H4 (cell line): ENCODE measurements at places on chromosomes 1 and 21. TPM values are rescaled to one million over a fixed set of nuclear protein-coding genes. Genes with fewer than 3 reads are reported as not detected.

DNA sequence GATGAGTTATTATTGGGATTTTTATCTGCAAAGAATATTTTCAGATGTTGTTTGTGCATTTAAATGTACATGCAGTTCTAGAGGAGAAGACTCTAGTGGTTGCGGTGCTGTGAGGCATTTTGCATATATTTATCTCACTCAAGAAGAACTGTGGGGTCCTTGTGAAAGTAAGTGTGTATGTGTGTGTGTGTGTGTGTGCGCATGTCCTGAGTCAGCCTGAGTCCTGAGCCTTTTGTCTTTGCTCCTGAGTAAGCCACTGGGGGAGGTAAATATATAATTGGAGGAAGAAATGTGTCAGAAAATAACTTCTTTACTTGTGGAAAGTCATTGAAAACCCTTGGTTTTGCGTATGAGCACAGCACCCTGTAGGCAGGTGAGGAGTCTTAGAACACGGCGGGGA, 55.6 kb upstream of the CD34 start:
- DNase-seq: no peak

- DNase-seq: no peak
Observed at GRCh38 chr1:170660871-170661645, 2.9 kb upstream of the PRRX1 start.

GRCh38 chr1:231885209-231885854, 258.7 kb downstream of the DISC1 start:
- peak; percentile 43 for DNase-seq

GRCh38 chr21:16855164-16855667, 657.6 kb upstream of the CXADR start:
- DNase-seq: no peak

DNA sequence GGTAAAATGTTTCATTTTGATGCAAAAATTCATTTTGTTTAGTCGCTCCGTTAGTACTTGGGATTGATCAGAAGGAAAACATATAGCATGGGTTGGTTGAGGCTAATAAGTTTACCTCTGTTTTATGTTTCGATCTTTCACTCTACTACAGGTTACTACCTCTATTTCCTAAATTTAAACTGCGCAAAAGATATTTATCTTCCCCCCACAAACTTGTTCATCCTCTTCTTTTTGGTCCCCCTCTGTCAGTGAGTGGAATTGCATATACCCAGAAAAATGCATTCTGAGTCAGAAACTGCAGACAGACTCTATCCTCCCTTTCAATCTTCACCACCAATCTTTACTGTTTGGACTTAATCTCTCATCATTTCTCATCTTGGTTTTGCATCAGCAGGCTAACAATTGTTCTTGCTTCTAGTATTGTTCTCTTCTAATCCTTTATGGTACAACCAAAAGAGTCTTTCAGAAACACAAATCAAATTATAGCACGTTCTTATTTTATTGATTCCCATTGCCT, 316.0 kb upstream of the ADGRL4 start:
- DNase-seq: no peak

DNA sequence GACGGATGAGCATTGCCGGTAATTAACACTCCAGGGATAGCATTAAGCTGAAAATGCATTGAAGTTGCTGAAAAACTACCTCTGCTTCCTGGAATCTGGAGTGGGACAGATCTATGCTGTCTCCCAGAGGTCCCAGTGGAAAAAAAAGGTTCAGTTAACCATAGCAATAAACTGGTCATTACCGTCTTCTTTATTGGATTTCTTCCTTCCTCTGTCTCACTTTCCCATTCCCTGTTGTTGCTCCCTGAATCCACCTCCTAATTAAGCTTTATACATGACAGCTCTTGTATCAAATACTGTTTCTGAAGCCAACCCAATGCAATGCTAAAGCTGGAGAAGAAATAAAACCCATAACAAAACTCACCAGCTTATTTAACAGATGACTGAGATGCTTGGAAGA, 1805.9 kb downstream of the NCAM2 start:
- DNase-seq: no peak

- peak; percentile 82 for DNase-seq
Observed at GRCh38 chr1:59020151-59020997, 236.5 kb upstream of the JUN start.

GRCh38 chr1:145720556-145720877, 1.2 kb downstream of the CD160 start:
- peak; percentile 58 for DNase-seq

DNA sequence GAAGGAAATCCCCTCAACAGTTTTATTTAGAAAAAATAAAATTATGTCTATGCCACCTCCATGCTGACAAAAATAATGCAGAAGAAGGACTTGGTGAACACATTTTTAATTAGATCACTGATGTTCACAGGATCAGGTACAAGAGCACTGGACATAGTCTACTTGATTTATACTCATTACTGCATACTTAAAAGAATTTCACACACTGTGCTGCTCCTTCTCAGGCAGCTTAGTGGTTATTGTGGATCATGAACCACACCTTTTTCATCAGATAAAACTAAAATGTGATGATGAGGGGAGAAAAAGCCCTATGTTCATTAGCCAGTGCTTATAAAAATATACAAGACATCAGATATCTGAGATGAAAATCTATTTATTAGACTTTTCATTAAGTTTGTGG, 103.3 kb upstream of the DPH5 start:
- DNase-seq: no peak

- peak; percentile 25 for DNase-seq
Observed at GRCh38 chr1:89465201-89465600, 59.4 kb upstream of the LRRC8B start.

GRCh38 chr1:248825573-248825908, 174 bp downstream of the SH3BP5L start:
- DNase-seq: no peak

- DNase-seq: no peak
Observed at GRCh38 chr1:15808955-15809354, 1.5 kb upstream of the UQCRHL start.

DNA sequence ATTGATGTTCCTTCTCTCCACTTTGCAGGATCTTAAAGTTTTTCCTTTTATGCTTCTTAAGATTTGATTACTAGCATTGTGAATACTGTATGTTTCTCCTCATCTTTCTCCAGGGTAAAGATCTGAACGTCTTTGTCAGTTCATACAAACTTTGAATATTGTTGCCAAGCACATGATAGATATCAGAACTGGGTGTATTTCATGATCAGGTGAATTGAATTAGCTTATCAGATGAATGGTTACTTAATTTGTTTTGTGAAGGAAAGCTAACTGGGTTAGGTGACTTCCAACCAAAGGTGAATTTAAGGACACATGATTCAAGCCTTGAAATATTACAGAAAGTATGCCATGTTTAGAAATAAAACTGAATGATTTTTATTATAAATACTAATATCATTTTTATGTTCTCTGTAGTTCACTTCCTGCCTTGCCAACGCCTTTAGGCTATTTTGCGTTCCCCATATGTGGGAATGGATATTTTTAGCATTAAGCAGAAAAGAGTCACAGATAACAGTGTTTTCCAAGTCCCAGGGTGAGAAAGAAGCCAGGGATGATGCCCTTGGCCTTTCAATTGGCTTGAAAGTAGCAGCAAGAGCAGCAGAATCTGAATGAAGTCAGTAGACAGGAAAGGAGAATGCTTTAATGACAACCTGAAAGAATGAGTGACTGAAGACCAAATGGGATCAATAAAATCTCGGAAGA, 752.1 kb downstream of the NCAM2 start:
- no peak for DNase-seq

- no peak for DNase-seq
Observed at GRCh38 chr1:212186427-212187207, 98.6 kb upstream of the PPP2R5A start.

GRCh38 chr21:30625449-30626165, 5.2 kb downstream of the KRTAP20-4 start:
- DNase-seq: no peak

- peak; percentile 12 for DNase-seq
Observed at GRCh38 chr1:238409932-238410331, 519.2 kb upstream of the ZP4 start.

- no peak for DNase-seq
Observed at GRCh38 chr21:14602382-14602958, 56.4 kb upstream of the SAMSN1 start.

VASH2 gene
- 0.31 and 2.5 TPM in 2 replicates for total RNA-seq

STUM gene
- not detected in 2 replicates for total RNA-seq

SLC27A3 gene
- 0.93 and 2.9 TPM in 2 replicates for total RNA-seq

RNF186 gene
- total RNA-seq: not detected in 2 replicates

MYBPH gene
- not detected in 2 replicates for total RNA-seq

TBCE gene
- 32.9 and 41.2 TPM in 2 replicates for total RNA-seq
